Stimulated activated CD8-positive, alpha-beta memory T cell treated with anti-CD3 and anti-CD28 coated beads, Interleukin-12 subunit alpha, Interleukin-12 subunit beta, amount 100 ng/mL, for 1 hour (primary cell): ENCODE measurements at places on chromosomes 2 and 18.

GRCh38 chr2:150063432-150063889, 424.0 kb downstream of the RND3 start:
- DNase-seq: no peak

- DNase-seq: no peak
Measured at GRCh38 chr2:151476287-151476686, 66.6 kb downstream of the RIF1 start.

GRCh38 chr18:48595703-48596218, 56.9 kb downstream of the CTIF start:
- no peak for DNase-seq

- no peak for DNase-seq
Measured at GRCh38 chr2:132680544-132680943, 10.5 kb upstream of the LYPD1 start.

- no peak for DNase-seq
Measured at GRCh38 chr2:201220102-201220570, 37.2 kb downstream of the CASP10 start.

DNA sequence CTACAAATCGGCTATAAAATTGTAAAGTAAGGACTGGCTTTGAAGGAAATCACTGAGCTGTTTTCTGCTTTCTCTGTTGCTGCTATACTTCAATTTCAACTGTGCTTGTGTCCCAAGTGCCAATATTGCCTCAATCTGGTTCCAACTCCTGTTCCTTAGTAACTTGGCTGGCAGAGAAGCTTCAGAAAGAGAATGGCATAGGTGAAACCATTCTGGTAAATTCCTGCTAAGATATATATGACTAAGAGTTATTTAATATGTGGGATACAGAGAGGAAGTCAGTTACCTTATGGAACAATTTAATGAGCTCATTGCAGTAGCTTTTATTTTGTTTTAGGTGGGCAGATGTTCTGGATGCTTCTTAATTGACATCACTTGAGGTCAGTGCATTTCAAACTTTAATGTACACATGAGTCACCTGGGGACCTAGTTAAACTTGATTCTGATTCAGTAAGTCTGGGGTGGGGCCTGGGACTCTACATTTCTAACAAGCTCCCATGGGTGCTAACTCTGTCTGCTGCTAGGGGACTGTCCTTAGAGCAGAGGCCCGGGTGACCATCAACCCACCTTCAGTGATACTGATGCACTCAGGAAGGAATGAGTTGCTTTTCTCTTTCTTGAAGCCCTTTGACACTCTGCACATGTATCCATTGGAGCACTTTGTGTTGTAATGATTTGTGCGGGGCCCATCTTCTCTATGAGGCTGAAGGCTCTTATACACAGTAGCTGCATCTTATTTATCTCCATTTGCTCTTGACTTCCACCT, 47.6 kb downstream of the LIPG start:
- no peak for DNase-seq

GRCh38 chr2:222861411-222862105, 722 bp downstream of the ACSL3 start:
- DNase-seq: peak; percentile 9

- DNase-seq: no peak
Measured at GRCh38 chr18:57048859-57049258, 98.0 kb upstream of the BOD1L2 start.

DNA sequence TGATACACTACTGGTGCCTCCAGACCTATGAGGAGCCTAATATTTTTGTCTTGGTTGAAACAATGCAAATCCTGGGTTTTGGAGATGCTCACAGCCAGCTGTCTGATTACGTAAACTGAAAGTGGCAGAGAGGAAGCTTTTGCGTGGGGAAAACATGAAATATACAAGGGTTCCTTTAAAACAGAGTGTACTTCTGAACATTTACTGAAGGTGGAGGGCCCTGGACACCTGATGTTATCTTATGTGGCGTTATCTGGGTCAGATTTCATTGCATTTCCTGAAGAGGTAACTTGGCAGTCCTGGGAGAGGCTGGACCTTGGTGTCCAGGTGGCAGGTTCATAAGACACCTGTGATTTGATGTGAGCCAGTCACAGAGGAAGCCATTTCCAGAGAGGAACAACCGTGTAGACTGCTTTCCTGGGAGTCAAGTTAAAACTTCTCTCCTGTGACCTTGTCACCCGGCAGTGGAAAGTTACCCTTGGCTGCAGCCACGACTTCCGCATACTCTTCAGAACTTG, 105.0 kb downstream of the NEDD4L start:
- no peak for DNase-seq

DNA sequence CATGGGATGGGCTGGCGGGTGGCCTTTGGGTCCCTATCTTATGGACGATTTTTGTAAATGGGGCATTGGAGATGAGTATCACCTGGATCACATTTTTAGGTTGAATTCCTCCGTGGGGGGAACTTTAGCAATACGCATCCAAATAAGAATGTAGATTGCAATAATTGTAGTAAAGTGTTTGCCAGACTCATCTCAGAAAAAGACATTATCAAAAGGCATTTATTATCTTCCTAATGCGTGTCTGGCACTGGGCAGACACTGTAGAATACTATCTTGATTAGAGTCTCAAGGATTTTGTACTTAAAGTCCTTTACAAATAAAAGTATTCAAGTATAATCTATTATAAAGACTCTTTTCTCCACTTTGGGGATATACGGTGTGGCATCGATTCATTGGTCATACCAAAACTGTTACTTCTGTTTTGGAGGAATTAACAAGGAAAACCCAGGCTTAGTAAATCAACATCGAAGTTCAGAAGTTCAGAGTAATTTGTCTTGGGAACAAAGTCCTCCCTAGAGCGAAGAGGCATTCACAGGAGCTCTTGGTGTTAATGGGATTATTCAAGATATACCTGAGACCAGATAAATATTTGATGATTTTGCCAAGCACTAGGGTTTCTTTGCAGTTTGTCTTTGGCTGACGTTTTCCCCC, 578 bp upstream of the ACKR3 start:
- no peak for DNase-seq

DNA sequence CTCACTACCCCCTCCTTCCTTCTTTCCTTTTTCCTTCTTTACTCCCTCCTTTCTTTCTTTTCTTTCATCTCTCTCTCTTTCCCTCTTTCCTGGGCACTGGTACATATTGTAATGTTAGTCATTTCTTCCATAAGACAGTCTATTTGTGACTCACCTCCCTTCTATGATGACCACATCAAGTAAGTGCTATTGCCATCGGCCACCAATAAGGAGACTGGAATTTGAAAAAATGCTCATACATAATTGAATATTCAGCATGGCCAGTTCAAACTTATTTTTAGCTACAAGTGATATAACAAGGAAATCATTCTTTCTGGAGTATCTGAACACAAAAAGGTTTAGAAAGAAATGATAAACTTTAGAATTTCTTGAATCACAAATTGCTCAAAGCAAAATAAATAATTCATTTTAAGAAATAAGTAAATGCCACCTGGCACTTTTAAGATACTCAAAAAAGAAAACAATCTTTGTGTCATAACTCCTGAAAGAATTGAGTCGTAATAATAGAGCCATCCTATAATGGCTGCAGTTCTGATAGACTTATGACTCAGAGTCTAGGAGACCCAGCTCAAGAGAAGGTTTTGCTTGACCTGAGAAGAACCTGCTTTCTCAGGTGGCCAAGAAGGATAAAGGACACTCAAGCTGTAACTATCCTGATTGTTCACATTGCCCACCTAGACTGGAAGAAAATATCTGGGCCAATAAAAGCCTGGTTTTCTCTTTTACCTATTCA, 51.6 kb upstream of the CCBE1 start:
- DNase-seq: no peak

DNA sequence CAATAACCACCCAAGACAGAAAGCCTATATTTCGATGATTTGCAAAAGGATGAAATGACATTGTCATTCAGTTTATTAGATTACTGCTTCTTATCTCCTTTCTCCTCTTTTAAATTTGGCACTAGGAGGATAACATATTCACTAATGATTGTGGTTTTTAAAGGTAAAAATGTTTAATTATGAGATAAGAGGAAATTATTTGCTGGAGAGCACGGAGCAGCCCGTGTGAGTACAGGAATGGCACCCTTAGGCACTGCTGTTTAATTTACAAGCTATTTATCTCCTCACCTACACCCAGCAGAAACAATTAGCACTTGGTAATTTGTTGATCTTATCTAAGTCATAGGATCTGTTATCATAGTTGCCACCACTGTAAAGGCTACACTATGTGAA, 87.4 kb upstream of the SP3 start:
- no peak for DNase-seq

DNA sequence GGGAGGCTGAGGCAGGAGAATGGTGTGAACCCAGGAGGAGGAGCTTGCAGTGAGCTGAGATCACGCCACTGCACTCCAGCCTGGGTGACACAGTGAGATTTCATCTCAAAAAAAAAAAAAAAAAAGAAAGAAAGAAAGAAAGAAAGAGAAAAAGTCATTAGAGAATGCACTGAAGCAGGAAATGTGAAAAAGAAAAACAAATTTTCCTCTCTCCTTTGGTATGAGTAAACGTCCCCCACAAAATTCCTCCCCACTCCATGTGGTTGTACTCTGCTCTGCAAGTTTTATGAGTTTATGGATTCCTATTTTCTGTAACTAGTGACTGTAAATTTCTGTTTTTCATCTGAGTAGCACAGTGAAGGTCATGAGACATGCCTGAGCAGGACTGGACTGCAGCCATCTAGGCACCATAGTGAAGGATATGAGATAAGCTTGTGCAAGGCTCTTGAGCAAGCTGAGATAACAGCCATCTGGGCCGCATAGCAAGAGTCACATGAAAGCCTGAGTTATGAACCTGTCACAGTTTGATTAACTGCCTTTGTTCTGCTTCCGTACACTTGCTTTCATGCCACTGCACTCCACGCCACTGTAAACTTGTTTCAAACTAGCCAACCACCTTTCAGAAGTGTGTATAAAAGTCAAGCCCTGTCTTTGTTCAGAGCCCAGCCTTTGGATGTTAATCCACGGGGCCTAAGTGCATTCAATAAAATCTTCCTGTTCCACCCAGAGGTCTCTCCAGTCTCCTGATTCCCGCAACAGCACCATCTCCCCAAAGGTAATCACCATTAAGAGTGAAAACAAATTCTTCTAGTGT, 50.2 kb downstream of the SKA1 start:
- no peak for DNase-seq

GRCh38 chr2:134360745-134361487, 107.0 kb downstream of the MGAT5 start:
- no peak for DNase-seq

DNA sequence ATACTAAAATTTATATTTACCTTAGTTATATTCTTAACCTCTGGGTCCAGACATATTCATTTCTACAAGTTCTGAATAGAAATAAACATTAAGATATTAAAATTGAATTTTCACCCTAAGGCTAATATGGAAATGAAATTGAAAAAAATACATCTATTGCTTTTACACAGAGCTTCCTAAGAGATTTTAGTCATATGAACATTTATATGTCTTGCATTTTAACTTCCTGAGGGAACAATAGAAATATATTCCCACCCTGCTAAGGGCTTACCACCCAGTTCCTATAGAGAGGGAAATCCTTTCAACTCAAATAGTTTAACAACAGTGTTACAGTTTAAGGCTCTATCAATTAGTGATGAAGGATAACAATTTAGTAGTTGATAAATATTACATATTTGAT, 60.5 kb downstream of the SOCS6 start:
- no peak for DNase-seq

DNA sequence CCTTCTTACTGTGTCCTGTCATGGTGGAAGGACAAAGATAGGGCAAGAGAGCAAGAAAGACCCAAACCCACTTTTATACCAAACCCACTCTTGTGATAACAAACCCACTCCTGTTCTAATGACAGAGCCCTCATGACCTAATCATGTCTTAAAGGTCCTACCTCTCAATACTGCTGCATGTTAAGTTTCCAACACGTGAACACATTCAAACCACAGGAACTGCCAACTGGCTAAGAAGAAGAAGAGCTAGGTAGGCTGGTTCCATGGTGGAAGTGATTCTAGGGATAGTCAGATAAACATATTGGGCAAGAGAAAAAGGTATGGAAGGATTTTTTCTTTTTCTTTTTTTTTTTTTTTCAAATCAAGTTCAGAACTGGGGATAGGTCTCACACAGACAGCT, 22.0 kb downstream of the CTLA4 start:
- no peak for DNase-seq

DNA sequence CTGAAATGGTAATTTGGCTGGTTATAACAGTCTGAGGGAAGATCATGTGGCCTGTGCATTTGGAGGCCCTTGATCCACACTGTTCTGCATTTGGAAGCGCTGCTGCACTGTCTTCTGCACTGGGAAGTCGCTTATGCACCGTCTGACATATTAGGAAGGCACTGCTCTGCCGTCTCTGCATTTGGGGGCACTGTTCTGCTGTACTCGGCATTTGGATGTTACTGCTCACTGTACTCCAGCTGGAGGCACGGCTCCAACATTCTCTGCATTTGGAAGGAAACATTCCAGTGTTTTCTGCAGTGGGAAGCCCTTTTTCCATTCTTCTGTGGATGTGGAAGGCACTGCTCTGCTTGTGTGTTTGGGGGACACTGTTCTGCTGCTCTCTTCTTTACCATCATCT, 9.6 kb upstream of the PROM2 start:
- no peak for DNase-seq

DNA sequence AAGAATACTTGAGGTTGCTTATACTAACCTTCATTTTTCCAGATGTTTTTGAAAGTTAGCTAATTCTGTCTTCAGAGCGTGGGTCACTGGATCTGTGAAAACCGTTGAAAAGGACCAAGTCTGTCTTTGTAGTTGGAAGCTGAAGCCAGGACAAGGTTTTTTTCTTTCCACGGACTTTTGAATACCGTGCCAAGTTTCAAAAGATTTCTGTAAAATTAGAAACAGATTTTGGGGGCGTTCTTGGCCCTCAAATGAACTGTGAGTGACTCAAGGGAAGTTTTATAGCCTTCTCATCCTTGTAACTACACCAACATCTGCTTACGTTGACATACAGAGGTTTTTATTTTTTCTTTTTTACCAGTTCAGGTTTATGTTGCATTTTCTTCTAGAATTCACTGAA, at the start of gene FAP:
Gene FAP, minus strand, starts transcription at position 152 of the 400 bp plus-strand sequence. Its CDS starts 118 bp downstream, at position 34.
- no peak for DNase-seq

GRCh38 chr2:18009891-18010290, 131.4 kb downstream of the KCNS3 start:
- no peak for DNase-seq

DNA sequence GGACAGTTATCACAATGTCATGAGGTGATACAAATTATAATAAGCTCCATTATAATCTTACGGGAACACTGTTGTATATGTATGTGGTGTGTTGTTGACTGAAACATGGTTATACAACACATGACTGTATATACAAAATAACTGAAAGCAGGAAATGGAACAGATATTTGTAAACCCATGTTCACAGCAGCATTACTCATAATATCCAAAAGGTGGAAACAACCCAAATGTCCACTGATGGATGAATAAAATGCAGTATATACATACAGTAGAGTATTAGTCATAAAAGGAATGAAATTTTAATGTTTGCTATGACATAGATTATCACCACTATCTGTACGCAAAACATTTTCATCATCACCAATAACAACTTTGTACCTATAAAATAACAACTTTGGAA, 107.3 kb downstream of the USP34 start:
- no peak for DNase-seq

DNA sequence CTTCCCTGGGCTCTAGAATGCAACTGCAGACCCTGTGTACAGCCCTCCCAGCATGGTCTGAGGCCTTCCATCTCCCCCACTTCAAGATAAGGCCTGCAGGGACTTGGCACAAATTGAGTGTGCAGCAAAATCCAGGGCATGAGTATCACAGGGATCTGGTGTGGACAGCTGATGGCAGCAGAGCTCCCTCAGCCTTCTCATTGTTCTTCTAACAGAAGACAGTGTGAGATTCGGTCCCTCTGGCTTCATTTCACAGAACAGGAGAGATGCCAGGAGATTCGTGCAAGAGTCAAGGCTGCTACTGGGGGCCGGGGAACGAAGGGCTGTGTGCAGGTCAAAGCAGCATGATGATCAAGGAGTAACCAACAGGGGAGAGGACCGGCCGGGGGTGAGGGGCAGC, 85.8 kb downstream of the UXS1 start:
- DNase-seq: no peak
